ENCODE measurements at places on chromosomes 2 and 18.

DNA sequence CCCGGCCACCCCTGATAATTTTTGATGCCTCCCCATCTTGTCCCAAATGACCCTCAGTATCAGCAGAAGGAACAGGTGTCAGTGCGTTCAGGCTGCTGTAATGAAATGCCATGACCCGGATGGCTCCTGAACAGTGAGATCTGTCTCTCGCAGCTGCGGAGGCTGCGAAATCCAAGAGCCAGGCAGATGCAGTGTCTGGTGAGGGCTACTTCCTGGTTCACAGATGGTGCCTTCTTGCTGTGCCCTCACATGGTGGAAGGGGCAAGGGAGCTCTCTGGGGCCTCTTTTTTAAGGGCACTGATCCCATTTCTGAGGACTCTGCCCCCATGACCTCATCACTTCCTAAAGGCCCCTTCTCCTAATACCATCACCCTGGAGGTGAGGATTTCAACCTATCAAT is 152.2 kb downstream of the TWIST2 start:
- DNase-seq: no peak

- no peak for DNase-seq
Observed at GRCh38 chr2:17606851-17607250, 66.4 kb downstream of the VSNL1 start.

DNA sequence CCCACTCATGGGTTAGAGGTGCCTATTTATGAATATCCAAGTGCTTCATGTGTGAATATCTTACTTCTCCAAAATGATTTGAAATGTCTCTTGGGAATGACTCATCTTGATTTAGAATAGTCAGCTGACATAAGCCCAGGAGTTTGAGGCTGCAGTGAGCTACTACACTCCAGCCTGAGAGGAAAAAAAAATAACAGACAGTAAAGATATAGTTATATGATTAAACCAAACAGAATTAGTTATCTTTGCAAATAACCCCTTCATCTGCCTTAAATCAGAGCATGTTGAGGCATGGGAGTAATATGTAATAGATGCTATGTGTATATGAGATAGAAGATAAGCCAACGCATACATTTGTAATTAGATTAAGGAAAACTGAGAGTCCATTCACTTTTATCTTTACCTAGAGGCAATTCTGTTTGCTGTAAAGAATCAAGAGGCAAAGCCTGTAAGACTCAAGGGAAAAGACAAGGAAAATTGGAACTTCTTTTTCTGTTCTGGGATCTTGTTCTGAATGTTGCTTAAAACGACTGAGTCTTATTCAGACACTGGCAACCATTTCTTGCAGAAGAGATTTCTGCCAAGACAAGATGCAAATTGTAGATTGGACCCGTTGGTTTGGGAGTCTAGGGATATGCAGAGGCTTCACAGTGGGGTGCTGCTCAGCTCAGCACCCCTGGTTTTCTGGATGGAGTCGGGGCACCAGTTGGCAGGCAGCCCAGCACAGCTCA is 104.4 kb downstream of the LIPG start:
- DNase-seq: no peak

DNA sequence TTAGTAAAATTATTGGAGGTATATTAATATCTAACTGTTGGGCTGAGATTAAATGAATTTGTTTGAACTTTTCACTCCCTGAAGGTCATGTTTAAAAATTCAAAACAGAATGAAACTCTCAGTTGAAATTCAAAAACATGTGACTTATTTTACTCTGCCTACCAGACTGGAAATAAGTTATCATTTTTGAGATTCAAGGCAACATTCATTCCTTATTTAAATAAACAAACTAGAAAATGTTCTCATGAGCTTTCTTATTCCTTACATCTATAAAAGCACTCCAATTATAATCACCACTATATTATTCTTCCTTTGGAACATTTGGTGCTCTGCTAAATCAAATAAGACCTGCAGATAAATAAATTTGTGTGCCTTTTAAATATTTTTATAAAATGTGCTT is 217.8 kb downstream of the CDH2 start:
- no peak for DNase-seq

- no peak for DNase-seq
Observed at GRCh38 chr18:58132595-58133261, 88.7 kb downstream of the NEDD4L start.

DNA sequence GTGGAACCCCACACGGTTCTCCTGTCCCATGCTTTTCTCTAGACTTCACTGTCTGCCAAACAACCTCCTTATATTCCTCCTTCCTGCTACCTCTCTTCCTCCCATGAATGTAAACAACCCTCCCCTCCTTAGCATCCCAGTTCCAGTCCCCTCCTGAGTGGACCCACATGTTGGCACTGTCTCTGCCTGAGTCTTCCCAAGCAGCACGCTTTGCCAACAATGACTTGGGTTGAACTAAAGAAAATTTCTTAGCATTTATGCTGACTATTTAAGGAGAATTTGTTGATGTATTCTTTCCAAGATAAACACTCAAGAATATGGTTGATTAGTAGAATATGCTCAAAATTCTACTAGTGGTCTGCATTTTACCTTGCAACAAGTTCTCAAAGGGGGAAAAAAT is 338.0 kb downstream of the TNS1 start:
- DNase-seq: no peak

- no peak for DNase-seq
Observed at GRCh38 chr2:229463841-229464346, 192.8 kb upstream of the PID1 start.

DNA sequence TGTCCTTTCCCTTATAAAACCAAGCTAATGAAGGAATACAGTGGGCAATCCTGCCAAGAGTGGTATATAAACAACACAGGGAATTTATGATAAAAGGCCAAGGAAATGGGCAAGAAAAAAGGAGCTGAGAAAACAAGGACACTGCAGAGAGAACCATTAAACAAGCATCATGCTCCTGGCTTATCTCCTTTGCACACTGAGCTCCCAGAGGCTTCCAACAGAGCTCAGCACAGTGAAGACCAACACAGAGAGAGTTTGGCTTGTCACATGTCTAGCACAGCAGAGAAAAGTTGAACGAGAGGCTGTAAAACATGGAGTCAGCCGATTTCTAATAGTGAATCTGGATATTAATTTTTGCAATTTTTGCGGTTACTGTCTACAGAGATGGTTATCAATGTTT is 68.0 kb upstream of the KLF7 start:
- DNase-seq: no peak

GRCh38 chr18:12394428-12394827 is 13.3 kb upstream of the PRELID3A start:
- DNase-seq: no peak

- no peak for DNase-seq
Observed at GRCh38 chr2:186683341-186683740, 10.5 kb upstream of the FAM171B start.

DNA sequence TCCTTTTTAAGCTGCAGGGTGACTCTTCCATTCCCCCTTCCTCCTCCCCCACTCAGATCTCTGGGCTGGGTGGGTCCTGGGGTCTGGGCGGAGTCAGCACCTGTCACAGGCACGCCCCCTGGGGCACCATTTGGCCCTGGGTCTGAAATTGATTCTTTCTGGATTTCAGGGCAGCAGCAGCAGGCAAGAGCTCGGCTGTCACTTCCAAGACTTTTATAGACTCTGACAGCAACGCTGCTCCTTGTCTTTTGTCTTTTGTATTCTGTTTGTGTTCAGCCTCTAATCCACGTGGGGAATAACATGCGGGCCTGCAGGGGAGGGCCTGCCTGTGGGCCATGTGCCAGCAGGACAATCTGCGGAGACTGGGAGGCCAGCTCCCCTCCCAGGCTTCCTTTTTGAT is 3.9 kb downstream of the BOD1L2 start:
- DNase-seq: no peak

- no peak for DNase-seq
Observed at GRCh38 chr18:63897072-63897471, 9.6 kb downstream of the SERPINB2 start.
